ENCODE measurements at places on chromosomes 13 and 19. TPM values are rescaled to one million over a fixed set of nuclear protein-coding genes. Genes with fewer than 3 reads are reported as not detected.

- peak; percentile 37 for DNase-seq
These were observed 1.2 kb downstream of the SLC7A9 start for GRCh38 chr19:32868206-32868950.

The BBC3 gene
- total RNA-seq, result 2.9 TPM

DNA sequence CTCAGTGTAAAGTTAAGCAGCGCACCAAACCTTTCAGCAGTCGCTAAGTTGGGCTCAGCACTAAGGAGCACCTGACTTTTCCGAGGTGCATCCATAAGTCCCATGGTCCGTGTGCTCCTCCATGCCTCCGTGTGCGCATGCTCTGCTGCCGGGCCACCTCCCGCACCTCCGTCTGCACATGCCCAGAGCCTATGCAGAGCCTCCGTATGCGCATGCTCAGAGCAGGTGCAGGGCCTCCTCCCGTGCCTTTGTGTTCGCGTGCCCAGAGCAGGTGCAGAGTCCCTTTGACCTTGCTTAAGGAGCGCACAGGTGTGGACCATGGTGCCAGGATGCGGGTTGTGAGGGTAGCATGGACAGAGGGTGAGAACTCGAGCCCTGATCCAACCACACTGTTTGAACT is 46.0 kb downstream of the ATP11A start:
- no peak for DNase-seq

The PABPC3 gene
- total RNA-seq, result not detected

DNA sequence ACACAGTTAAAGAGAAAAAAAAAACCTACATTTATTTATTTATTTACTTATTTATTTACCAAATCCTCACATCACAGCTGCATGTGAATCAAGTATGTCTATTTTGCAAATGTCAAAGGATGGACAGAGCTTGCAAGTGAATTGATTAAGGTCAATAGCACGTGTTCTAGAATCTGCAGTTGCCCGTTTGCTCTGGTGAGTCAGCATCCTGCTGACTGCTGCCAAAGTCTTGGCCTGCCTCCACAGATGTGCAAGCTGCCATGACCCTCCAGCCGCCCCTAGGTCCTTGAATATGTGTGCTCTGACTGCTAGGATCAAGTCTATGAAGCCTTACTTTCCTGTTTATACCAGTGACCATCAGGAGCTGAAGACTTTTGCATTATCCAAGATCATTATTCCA is 320.6 kb downstream of the GPC5 start:
- no peak for DNase-seq

The LILRB1 gene
- 3.8 TPM for total RNA-seq

DNA sequence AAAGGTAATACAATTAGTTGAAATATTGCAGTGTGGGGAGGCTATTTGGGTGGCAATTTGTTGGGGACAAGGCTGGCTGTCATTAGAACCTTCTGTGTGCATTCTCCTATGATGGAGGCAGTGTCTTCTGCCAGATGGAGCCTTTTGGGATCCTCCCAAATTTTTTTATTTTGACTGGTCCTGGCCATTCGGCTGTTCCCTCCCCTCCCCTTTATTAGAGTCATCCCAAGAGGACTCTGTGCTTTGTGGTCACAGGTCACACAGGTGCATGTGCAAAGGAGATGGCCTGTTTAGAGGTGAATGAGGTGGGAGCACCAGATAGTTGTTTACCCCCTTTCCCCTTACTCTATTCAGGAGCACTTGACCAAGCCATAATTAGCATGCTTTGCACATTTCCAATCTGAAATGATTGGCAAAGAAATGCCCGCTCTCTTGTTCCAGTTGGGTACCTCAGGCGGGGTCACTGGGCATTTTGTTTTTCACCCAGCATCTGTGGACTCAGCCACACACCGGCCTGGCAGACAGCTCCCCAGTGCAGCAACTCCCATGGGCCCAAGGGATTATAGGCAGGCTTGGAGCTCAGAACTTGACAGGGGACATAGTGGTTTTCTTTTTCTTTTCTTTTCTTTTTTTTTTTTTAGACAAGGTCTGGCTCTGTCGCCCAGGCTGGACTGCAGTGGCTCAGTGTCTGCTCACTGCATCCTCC is 19.8 kb downstream of the GATAD2A start:
- no peak for DNase-seq

- DNase-seq, result no peak
These were observed 171.5 kb downstream of the DLEU7 start for GRCh38 chr13:50672025-50672424.

DNA sequence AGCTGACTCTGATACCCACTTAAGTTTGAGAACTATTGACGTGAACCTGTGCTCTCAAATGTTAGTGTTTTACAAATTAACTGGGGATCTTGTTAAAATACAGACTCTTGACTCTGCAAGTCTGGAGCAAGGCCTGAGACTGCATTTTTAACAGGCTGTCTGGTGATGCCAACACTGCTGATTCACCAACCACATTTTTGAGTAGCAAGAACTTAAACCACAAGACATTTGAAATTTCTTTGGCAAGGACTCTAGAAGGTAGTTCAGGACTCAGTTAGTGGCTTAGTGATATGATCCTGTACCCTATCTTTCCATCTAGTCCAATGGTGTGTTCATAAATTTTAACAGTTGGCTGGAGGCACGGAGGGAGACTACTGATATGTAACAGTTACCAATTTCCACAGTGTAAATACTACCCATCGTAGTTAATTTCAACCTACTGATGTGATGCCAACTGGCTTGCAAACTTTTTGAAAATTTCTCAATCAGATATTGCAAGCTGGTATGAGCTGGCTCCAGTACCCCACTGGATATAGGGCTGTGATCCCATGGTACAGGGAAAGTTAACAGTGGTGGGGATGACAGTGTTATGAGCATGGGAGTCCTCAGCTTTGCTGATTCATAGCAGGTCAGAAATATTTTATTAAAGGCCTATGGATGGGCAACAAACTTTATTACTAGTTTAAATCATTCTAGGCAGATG is 255.1 kb downstream of the TBC1D4 start:
- no peak for DNase-seq
